LHCN-M2 (cell line): ENCODE measurements at places on chromosomes 6 and 20. TPM values are rescaled to one million over a fixed set of nuclear protein-coding genes. Genes with fewer than 3 reads are reported as not detected.
A peak's percentile ranks its signal among the peaks of the same experiment; 100 is the strongest.

The FRMD1 gene
- total RNA-seq: not detected in 2 replicates

The TRIM40 gene
- total RNA-seq: not detected in 2 replicates

The DUSP15 gene
- total RNA-seq: 0.11 TPM in 1 of 2 replicates, not detected in the other

GRCh38 chr6:39753725-39754045 lies 28.5 kb upstream of the KIF6 start:
- DNase-seq: no peak

- DNase-seq: no peak
Observed at GRCh38 chr6:123042401-123042800, 46.4 kb downstream of the CLVS2 start.

The TCFL5 gene
- 13.8 and 15.6 TPM in 2 replicates for total RNA-seq

GRCh38 chr20:53866794-53867740 lies 203.3 kb downstream of the BCAS1 start:
- DNase-seq: peak; percentile 41

- no peak for DNase-seq
Observed at GRCh38 chr6:150343434-150343833, 25.4 kb upstream of the IYD start.

GRCh38 chr6:77548190-77548589 lies 84.9 kb upstream of the HTR1B start:
- DNase-seq: no peak

DNA sequence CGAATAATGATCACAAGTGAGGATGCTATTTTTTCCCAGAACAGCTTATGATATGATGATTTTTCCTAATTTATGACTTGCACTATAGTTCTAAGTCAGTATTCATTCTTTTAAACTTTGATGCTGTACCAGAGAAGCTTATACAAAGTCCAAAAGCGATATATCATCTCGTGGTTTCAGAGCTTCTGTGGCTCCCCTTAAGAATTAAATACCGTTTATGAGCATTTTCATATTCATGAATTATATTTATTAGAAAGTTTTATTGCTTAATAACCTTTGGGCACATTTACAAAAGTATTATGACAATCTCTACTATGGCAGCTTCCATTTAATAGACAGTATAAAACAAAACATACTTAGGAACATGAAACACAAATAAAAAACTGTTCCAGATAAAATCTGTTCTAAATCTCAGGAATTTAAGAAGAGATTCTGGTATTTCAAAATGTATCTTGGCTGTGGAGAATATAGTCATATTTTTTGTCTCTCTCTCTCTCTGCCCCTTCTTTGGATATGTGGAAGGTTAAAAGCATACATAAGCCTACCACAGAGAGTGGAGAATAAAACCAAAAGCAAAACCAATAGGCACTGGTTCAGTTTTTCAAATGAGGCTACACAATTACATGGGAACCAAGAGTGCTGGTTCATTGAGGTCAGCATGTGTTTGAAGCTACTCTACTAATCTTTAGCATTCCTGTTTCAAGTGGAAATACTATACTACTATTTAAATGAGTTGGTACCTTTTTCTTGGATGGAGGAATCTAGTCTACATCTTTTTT lies 884.5 kb upstream of the GJE1 start:
- no peak for DNase-seq

The BANF2 gene
- total RNA-seq: not detected in 2 replicates

The KHDC1L gene
- not detected in 2 replicates for total RNA-seq
